ENCODE measurements at places on chromosomes 2 and 18. TPM values are rescaled to one million over a fixed set of nuclear protein-coding genes. Genes with fewer than 3 reads are reported as not detected.

The RFTN2 gene
- not detected for total RNA-seq

The FBXO15 gene
- 1.3 TPM for total RNA-seq

The NCKAP5 gene
- not detected for total RNA-seq

The C18orf32 gene
- 24.1 TPM for total RNA-seq

The HOXD13 gene
- total RNA-seq = not detected

The SMAD2 gene
- 106 TPM for total RNA-seq

- no peak for DNase-seq
Measured at GRCh38 chr2:162126527-162126926, 25.5 kb downstream of the GCG start.

DNA sequence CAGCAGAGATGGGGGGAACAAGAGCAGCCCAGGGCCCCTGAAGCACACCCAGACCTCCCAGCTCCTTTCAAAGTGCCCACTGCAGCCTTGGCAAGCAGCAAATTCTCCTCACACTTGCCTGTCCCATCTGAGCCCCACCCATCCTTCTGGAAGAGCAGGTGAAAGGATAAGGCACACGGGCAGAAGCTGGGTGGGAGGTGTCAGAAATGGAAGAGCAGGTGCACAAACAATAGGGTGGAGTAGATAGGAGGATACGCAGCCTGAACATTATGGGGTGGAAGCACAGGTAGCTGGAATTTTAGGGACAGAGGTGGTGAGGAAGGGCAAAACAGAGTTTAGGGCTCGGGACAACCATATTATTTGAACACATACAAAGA lies 69.2 kb downstream of the TNS1 start:
- DNase-seq = no peak

GRCh38 chr2:237456200-237456843 lies 30.7 kb upstream of the MLPH start:
- no peak for DNase-seq

- peak; percentile 32 for DNase-seq
Measured at GRCh38 chr18:13353084-13353823, 134.7 kb downstream of the LDLRAD4 start.

DNA sequence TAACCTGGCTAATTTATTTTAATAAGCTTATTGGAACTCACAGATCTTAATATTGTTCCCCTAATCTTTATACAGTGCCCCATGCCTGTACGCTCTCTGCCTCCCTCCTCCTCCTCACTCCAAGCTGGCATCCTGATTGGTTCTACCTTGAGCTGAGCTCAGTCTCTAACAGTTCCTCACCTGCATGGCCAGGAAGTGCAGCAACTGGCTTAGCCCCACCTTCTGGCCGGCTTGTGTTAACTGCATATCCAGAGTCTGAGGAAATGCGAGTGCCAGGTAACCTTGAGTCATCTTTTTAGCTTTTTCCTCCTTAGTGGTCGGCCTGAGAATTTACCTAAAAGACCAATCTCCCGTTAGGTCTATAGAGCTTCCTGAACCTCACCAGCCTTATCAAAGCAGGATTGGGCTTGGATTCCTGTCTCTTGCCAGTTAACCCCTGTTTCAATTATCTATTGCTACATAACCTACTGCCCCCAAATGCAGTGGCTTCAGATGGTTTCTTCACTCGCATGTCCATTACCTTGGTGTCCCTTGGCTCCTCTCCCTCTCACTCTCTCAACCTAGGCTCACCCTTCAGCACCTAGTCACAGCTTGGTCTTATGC lies 89.5 kb upstream of the STK39 start:
- DNase-seq = peak; percentile 80

GRCh38 chr2:129074298-129074920 lies 755.7 kb upstream of the HS6ST1 start:
- no peak for DNase-seq

- DNase-seq = no peak
Measured at GRCh38 chr2:71793926-71794325, 340.6 kb downstream of the DYSF start.

- no peak for DNase-seq
Measured at GRCh38 chr2:153971250-153971649, 99.5 kb downstream of the GALNT13 start.

DNA sequence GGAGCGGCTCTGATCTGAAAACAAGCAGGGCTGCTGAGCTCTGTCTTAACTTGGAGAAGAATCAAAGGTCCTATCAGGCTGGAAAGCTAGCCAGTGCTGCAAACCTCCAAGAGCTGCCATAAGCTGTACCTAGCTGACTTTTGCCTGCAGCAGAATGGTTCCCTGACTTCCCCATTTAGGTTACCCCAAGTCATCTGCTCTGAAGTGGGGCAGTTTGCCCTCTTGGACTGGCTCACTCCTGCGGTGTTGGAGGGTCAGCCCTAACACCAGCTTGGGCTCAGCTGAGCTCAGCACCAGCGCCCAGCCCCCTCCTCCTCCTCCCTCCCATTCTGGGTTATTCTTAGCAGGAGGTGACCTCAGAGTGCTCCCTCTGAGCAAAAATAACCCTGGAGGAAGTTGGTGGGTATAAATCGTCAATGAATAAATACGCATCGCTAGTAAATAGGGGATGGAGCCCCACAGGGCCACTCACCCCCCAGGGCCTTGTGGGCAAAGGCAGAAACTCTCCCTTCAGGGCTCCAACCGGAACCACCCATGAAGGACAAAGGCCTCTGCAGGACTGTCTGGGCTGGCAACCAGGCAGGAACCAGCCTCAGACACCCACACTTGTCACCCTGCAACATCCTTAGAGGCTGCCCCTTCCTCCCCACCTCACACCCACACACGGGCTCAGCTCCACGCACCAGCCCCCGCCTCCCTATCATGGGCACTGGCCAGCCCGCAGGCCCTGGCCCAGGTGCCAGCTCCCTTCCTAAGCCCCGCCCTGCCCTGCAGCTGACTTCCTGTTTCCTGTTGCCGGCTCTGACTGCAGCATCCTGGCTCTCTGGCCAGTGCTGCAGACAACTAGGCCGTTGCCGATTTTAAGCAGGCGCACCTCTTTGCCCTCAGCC lies 46.9 kb downstream of the DNMT3A start:
- peak; percentile 89 for DNase-seq

GRCh38 chr18:5630057-5630899 lies 86.5 kb upstream of the EPB41L3 start:
- peak; percentile 56 for DNase-seq

- no peak for DNase-seq
Measured at GRCh38 chr2:71816815-71817214, 330.8 kb downstream of the CYP26B1 start.

GRCh38 chr2:7040547-7040946 lies 123.3 kb downstream of the RNF144A start:
- no peak for DNase-seq

GRCh38 chr2:76445880-76446279 lies 735.2 kb upstream of the GCFC2 start:
- no peak for DNase-seq

DNA sequence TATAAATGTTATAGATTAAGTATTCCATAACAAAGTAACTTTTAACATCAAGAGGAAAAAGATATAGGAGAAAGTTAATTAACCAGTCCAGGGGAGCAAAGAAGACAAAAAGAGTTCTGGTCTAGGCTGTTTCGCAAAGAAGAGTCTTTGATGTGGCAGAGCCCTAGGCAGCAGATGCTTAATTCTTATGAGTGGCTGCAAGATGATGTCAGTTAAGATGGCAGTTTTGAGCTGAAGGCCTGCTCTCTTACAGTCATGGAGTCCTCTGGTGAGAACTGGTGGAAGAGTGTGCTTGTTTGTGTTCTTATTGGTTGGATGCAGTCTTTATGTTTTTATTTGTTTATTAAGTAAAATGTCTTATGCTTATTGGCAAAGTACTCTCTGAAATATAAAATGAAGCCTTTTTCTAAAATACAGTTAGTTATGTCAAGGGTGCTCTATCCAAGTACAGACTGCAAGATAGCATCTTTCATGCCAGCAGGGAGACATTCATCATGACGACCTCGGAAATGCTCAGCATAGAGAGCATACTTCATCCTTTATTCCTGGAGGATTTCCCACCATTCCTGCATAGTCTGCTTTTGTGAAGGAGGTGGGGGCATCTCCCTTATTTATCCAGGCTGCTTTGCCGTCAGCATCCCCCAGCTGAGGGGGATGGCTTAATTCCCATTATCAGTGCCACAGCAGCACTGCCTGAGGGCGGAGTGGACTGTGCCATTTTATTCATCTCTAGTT lies 38.9 kb upstream of the SERPINE2 start:
- DNase-seq = no peak

- no peak for DNase-seq
Measured at GRCh38 chr18:55149994-55150393, 190.7 kb upstream of the CCDC68 start.

DNA sequence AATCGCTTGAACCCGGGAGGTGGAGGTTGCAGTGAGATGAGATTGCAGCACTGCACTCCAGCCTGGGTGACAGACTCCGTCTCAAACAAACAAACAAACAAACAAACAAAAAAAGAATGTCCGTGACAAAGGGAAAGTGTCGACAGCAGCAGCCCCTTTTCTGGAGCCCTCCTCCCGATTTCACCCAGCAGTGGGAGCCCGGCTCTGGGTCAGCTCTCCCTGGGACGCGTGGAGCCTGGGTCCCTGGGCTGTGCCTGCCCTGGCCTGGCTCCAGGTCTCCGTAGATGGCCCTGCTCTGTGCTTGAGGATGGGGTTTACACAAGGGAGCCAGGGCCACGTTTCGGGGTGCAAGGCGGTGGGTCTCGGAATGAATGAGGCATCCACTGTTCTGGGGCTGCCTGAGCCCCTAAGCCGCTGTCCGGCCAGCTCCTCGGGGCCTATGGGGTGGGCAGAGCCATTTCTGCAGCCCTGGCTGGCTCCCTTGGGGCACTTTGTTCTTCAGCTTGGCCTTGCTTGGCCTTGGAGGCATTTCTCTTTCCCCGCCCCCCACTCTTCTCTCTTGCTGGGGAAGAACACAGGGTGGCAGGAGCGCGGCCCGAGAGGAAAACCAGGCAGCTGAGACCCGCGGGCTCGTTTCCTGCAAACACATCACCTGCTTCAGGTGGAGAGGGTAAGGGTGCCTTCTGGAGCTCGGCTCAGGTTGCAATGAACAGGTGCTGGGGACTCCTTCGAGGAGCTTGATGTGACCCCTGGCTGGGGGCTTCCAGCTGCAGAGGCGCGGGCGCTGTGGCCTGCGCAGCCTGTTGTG lies 29.1 kb downstream of the RTP5 start:
- no peak for DNase-seq

- no peak for DNase-seq
Measured at GRCh38 chr2:60109744-60110143, 443.7 kb downstream of the BCL11A start.

DNA sequence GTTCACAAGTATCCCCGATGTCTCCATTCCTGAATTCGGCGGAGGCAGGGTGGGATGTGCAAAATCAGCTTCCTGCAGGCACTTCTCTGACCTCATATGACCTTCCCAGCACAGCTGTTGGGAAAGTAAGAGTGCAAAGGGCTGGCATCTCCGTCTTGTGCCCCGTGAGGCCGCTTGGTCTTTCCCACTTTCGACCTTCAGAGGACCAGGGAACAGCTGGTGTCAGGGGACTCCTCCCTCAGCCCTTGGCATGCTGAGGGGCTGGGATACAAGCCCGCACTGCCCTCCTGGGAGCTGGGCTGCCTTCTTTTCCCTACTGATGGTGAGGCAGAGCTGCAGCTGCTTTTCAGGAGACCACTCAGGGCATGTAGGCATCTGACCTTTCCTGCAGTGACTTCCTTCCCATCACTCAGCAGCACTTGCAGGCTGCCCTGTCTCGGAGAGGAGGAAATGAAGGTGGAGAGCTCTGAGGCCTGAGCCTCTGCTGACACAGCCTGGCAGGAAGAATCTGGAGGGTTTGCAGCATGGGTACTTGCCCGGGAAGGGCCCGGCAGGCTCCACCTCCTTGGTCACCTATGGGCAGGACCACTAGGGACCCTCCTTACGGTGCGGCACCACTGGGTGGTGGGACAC lies 277.2 kb upstream of the HS6ST1 start:
- no peak for DNase-seq

DNA sequence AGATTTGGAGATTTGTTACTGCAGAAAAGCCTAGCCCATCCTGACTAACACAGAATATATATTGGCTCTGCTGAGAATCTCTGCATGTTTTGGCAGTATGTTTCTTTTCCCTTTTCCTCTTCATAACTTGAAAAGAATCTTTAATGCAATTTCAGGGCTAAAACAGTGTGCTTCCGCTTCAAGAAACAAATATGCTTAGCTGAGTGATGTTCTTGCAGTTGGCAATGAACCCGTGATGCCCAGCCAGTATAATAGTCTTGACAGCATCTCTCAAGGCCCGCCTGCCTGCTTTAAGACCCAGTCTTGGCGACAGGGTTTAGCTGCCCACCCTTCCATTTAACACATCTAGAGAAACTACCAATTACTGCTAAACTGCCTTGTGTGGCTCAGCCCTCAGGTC lies 184.5 kb downstream of the INO80D start:
- DNase-seq = no peak

DNA sequence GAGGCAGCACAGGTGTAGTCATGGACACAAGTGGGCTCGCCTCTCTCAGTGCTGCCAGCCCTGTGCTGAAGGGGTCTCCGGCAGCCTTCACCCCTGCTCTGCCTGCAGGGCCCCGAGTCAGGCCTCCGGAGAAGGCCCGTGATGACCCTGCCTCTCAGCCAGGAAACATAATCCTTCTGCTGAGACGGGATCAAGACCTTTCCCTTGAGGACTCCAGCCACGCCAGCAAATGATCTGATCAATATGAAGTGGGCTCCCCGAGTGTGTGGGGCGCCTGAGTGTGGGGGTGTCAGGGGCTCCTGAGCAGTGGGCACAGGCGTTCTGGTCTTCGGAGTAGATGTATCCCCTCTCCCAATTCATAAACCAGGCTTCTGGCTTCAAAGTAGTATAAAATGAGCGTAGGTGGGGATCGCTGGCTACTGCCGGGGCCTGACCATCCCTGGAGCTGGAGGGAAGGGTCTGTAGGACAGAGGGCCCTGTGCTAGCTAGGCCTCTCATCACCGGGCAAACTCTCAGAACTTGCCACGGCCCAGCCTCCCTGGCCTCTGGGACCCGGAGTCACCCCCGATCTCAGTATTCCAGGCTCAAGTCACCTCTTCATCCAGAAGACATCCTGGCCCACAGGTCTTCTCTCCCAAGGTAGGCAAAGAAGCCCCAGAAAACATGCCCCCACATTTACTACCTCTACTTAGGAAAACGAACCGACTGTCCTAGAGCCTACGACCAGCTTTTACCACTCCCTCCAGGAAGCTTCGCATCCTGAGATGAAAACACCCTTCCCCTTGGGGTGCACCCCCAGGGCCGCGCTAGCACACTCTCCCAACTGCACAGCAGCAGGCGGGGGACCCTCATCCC lies 33.6 kb downstream of the CRACDL start:
- no peak for DNase-seq

- DNase-seq = no peak
Measured at GRCh38 chr18:9038277-9038871, 64.1 kb upstream of the NDUFV2 start.

DNA sequence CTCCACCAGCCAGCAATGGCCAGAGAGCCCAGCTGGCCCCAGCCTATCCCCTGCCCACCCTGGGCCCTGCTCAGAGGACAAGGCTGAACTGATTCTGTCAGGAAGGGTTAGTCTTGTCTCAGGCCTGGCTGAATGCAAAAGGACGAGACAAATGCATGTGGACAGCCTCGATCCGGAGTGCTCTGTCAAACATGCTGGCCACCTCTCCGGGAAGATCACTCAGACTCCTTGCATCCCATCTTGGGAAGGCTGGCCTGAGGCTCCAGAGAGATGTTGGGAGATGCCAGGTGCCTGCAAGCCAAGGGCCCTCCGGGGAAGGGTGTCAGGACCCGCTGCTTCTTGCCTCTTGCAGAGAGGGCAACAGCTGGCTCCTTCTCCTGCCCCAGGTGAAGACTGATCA lies 20.2 kb upstream of the C1QL2 start:
- no peak for DNase-seq

All from activated naive CD4-positive, alpha-beta T cell treated with anti-CD3 and anti-CD28 coated beads for 36 hours (primary cell).